ENCODE measurements at places on chromosomes 1 and 21.

DNA sequence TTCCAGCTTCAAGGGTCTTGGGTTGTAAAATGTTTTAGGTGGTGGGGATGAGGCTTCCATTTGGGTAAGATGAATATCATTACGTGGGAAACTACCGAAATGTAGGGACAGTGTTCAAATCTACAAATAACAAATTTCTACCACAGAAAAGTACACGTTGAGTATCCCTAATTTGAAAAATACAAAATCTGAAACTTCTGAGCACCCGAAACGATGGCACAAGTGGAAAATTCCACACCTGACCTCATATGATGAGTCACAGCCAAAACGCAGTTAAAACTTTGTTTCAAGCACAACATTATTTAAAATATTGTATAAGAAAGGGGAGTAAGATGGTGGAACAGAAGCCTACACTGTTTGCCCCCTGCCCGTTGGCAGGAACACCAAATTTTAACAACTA lies 8.8 kb upstream of the HENMT1 start:
- no peak for DNase-seq

DNA sequence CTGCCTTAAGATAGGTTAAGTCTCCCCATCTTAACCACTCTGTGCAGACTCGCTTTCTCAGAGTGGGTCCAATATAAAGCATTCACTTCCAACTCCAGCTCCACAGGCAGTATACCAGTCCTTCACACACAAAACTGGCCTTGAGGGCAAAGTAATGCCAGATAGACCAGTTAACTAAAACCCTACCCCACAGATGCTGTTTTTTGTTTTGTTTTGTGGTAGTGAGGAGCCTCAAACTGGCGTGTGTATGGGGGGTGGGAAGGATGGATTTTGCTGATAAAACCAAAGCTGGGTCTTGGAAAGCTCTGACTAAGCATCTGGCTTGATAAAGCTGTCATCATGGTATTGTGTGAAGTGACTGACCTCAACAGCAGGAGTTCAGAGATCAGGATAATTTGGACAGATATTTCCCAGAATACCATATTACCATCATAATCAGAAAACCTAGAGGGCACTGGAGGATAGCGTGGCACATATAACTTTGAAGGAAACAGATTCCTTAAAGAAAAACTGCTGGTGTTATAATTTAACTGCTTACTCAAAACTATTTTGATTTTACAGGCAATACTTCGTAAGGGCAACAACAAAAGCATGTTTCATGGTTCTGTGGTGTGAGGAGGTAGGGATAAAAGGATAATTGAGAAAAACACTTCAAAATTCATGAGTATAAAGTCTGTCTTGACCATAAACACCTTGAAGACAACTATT lies 29.6 kb upstream of the CPLANE2 start:
- DNase-seq = no peak

GRCh38 chr1:19083081-19083480 lies 126.6 kb upstream of the IFFO2 start:
- DNase-seq = no peak

DNA sequence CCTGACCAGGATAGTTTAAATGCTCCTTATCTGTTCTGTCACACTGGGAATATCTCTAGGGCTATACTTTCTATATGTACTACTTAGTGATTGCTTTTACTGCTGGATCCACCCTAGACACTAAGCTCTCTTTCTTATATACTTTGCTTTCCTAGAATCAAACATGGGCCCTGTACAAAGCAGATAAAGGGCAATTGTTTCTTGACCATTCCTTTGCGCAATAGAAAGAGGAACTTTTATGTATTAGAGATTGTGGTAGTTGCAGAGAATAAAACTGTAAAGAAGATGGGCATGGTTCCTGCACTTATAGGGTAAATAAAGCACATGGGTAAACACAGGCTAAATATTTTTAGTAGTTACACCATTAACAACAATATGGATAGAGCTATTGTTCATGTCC lies 58.8 kb downstream of the ATP6V1G3 start:
- DNase-seq = no peak

GRCh38 chr21:22120616-22121266 lies 1122.5 kb downstream of the NCAM2 start:
- no peak for DNase-seq

- peak; percentile 58 for DNase-seq
Measured at GRCh38 chr1:100950781-100951180, 54.9 kb downstream of the SLC30A7 start.
